ENCODE measurements at places on chromosomes 1 and 21.

GRCh38 chr1:111956155-111956771 is 33.2 kb downstream of the KCND3 start:
- no peak for DNase-seq
- no peak overlapping the region for H3K4me3 ChIP-seq
- H3K27ac ChIP-seq = no peak overlapping the region
- no peaks in the 10 kb centered on the region for H3K4me1 ChIP-seq

- H3K4me1 ChIP-seq = no peaks in the 10 kb centered on the region
- no peaks in the 10 kb centered on the region for H3K27me3 ChIP-seq
- no peak overlapping the region for H3K27ac ChIP-seq
- H3K36me3 ChIP-seq = no peaks in the 10 kb centered on the region
Measured at GRCh38 chr21:28393279-28393678, 599.4 kb downstream of the LTN1 start.

DNA sequence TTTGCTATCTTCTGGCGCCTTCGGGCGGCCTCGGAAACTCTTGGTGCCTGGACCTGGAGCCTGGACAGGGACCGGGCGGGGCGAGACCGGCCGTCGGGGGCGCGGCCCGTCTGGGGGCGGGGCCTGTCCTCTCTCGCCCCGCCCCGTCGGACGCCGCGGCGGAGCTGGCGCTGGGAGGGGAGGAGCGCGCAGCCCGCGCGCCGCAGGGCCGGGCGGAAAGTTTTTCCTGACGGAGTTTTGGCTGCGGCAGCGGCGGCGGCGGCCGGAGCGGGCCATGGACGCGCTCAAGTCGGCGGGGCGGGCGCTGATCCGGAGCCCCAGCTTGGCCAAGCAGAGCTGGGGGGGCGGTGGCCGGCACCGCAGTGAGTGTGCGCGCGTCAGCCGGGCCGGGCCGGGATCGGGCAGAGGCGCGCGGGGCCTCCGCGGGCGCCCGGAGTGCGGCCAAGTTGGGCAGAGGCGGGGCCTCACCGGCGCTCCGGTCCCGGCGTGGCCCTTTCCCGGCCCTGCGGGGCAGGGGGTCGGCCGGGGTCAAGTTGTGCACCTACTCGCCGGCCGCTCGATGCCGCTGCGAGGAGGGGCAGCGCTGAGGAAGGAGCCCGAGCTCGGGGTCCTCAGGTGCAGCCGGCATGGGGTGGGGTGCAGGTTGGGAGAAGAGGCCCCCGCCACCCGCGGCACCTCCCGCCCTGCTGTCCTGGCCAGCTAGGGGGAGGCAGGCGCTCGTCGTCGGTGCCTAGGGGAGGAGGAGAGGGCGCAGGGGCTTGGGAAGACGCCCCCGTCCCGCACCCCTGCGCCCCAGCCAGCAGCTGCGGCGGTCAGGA is at the start of gene LDLRAP1:
Gene LDLRAP1 (plus strand): TSS at position 182 of the 818 bp plus-strand sequence. CDS start 93 bp downstream, at position 275.
- H3K27me3 ChIP-seq = no peaks in the 10 kb centered on the region
- no peaks in the 10 kb centered on the region for H3K36me3 ChIP-seq
- peak within 1 kb of the TSS; percentile 81 for H3K4me3 ChIP-seq
- H3K27ac ChIP-seq = peak within 1 kb of the TSS; percentile 64
- peaks cover 35% of the 10 kb centered on the region for H3K4me1 ChIP-seq

GRCh38 chr1:42334240-42335049 is 590 bp downstream of the FOXJ3 start:
- H3K27me3 ChIP-seq = no peaks in the 10 kb centered on the region
- H3K4me1 ChIP-seq = peaks cover 45% of the 10 kb centered on the region
- H3K27ac ChIP-seq = peak overlapping the region; percentile 90
- DNase-seq = peak; percentile 56
- H3K4me3 ChIP-seq = peak overlapping the region; percentile 96

DNA sequence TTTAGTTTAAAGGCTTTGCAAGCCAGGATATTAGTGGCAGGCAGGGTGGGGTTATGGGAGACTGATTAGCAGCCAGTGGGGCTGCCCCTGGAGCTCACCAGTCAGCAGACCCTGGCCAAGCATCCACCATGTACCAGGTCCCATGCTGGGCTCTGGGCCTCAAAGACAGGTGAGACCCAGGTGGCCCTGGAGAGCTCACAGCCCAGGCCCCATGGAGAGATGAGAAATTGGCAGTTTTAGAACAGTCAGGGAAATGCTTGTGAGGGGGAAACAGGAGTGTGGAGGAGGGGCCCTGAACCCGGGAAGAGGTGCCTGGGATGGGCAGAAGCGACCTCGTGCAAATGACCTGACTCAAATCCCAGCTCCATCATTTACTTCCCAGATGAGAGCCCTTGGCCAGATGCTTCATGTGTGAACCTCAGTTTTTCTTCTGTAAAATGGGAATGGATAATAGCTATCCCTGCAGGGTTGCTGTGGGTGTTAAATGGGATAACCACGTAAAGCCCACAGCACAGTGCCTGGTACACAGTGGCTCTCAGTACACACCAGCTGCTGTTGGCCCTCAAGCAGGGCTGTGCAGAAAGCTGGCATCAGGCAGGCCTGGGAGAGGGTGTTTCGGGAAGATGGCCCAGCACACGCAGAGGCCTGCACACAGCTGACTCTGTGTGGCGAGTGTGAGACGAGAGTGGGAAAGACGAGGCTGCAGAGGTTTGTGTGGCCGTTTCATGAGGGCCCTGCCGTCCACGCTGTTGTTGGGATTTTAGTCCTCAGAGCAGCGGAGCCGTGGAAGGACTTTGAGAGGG is 518.5 kb downstream of the PTPRU start:
- H3K4me3 ChIP-seq = no peak overlapping the region
- no peak for DNase-seq

DNA sequence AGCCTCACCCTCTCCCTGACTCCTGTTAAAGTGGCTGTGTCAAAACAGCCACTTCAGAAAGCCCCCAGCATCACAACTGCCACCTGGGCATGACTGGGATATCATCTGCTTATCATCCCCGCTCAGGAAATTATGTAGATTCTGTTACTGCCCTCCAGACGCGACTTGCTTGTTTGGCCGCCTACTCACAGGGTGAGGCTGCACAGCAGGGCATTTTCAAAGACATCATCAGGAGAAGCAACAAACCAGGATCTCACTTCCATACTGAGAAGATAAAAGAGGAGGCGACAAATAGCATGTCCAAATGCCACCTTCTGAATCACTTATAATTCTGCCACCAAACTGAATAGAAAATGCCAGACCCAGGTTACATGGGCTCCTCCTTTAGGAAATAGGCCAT is 94.8 kb downstream of the MIS18A start:
- no peak overlapping the region for H3K4me3 ChIP-seq
- no peak for DNase-seq
- H3K27ac ChIP-seq = no peak overlapping the region
- no peaks in the 10 kb centered on the region for H3K36me3 ChIP-seq

GRCh38 chr1:173297798-173298391 is 90.8 kb upstream of the TNFSF4 start:
- H3K36me3 ChIP-seq = no peaks in the 10 kb centered on the region
- DNase-seq = peak; percentile 69
- no peak overlapping the region for H3K27ac ChIP-seq

- H3K4me1 ChIP-seq = peaks cover 3% of the 10 kb centered on the region
- H3K27me3 ChIP-seq = no peaks in the 10 kb centered on the region
- H3K36me3 ChIP-seq = no peaks in the 10 kb centered on the region
- no peak overlapping the region for H3K27ac ChIP-seq
- no peak overlapping the region for H3K4me3 ChIP-seq
- DNase-seq = no peak
Measured at GRCh38 chr1:2089051-2089450, 38.8 kb downstream of the PRKCZ start.

- peak; percentile 78 for DNase-seq
- peaks cover 45% of the 10 kb centered on the region for H3K4me1 ChIP-seq
- H3K27me3 ChIP-seq = peaks cover 6% of the 10 kb centered on the region
- H3K36me3 ChIP-seq = no peaks in the 10 kb centered on the region
Measured at GRCh38 chr1:184974056-184974836, at the start of gene NIBAN1. Gene NIBAN1, minus strand, starts transcription at chr1:184974508. Its CDS starts 152 bp downstream, at chr1:184974356.

DNA sequence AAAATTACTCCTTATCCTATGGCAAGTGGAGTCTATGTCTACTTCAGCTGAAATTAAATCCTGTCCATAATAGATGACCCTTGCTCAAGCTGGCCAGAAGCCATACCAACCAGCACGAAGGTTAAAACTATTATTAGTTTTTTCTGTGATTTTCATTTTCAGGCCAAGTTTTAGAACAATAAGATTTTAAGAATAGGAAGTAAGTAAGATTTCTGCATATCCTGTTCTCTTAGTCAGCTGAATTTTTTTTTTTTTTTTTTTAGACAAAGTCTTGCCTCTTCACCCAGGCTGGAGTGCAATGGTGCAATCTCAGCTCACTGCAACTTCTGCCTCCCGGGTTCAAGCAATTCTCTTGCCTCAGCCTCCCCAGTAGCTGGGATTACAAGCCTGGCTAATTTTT is 6.1 kb upstream of the RBP7 start:
- no peak overlapping the region for H3K27ac ChIP-seq
- no peak for DNase-seq
- H3K27me3 ChIP-seq = peaks cover 9% of the 10 kb centered on the region
- H3K36me3 ChIP-seq = no peaks in the 10 kb centered on the region
- no peaks in the 10 kb centered on the region for H3K4me1 ChIP-seq

Measured in activated CD4-positive, alpha-beta memory T cell treated with anti-CD3 and anti-CD28 coated beads for 36 hours (primary cell).